ENCODE measurements at places on chromosomes 16 and 17. TPM values are rescaled to one million over a fixed set of nuclear protein-coding genes. Genes with fewer than 3 reads are reported as not detected.

Gene LLGL1
- 26.0 TPM for total RNA-seq

GRCh38 chr17:2222301-2222700, 81.3 kb downstream of the SMG6 start:
- DNase-seq = no peak

Gene DOC2B
- total RNA-seq = 5.0 TPM

- no peak for DNase-seq
Measured at GRCh38 chr17:34692920-34693319, 113.5 kb downstream of the TMEM132E start.

- DNase-seq = peak; percentile 48
Measured at GRCh38 chr17:27384726-27385125, 71.5 kb upstream of the KSR1 start.

DNA sequence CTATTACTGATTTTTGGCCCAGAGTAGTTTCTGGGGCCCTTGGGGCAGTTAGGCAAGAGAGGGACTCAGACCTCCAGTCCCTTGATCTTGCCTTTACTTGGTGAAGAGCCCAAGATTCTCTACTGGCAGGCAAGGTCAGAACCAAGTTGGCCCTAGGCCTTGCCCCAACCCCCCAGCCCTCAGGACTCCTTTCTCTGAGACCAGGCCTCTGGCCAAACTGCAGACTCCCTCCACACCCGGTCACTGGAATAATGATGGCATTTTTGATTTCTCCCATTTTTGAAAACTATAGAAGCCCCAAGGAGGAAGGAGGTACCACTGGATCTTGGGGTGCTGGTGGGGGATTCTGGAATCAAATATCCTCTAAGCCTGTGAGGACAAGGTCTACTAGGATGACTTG, 18.0 kb upstream of the HOXB9 start:
- DNase-seq = no peak

GRCh38 chr17:19769946-19770652, 22.0 kb upstream of the ALDH3A1 start:
- no peak for DNase-seq

DNA sequence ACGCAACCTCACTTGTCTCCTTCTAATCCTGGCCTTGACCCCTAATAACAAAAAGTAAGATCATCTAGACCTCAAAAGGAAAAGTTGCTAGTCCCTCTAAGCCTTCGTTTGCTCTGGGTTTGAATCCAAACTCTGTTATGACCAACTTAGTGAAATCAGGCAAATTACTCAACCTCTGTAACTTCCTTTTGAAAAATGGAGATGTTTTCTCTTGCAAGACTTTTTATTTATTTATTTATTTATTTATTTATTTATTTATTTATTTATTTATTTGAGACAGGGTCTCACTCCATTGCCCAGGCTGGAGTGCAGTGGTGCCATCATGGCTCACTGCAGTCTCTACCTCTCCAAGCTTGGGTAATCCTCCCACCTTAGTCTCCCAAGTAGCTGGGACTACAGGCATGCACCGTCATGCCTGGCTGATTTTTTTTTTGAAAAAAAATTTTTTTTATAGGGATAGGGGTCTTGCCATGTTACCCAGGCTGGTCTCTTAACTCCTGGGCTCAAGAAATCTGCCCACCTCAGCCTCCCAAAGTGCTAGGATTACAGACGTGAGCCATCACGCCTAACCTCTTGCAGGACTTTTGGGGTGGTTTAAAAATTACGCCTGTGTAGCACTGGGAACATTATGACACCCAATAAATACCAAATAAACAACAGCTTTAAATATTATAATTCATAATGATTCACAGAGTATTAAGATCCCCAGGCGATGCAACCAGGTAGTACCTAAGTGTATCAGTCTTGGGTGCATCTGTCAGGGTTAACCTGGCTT, 63.4 kb downstream of the PITPNC1 start:
- no peak for DNase-seq

DNA sequence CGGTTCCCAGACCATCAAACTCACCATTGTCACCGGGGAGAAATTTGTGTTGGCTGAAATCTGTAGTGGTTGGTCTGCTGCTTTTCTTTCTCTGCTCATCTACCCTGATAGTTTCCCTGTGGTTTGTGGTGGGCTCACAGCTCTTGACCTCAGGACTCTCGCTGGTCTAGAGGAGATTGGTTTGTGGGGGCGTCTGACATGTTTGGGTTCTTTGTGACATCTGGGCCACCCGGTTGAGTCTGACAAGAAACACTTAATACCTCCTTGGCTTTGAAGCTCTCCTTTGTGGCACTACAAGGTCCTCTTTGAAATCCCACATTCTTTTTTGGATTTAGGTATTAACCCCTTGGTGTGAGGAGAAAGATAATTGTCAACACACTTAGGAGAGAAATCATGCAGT, 662.0 kb downstream of the WWOX start:
- DNase-seq = no peak

Gene GNAO1
- 3.9 TPM for total RNA-seq

GRCh38 chr16:2664574-2664982, 17.7 kb upstream of the KCTD5 start:
- peak; percentile 24 for DNase-seq

GRCh38 chr17:61354895-61355874, 44.5 kb upstream of the TBX2 start:
- DNase-seq = no peak

Gene CCL4L2
- 3.7 TPM for total RNA-seq

DNA sequence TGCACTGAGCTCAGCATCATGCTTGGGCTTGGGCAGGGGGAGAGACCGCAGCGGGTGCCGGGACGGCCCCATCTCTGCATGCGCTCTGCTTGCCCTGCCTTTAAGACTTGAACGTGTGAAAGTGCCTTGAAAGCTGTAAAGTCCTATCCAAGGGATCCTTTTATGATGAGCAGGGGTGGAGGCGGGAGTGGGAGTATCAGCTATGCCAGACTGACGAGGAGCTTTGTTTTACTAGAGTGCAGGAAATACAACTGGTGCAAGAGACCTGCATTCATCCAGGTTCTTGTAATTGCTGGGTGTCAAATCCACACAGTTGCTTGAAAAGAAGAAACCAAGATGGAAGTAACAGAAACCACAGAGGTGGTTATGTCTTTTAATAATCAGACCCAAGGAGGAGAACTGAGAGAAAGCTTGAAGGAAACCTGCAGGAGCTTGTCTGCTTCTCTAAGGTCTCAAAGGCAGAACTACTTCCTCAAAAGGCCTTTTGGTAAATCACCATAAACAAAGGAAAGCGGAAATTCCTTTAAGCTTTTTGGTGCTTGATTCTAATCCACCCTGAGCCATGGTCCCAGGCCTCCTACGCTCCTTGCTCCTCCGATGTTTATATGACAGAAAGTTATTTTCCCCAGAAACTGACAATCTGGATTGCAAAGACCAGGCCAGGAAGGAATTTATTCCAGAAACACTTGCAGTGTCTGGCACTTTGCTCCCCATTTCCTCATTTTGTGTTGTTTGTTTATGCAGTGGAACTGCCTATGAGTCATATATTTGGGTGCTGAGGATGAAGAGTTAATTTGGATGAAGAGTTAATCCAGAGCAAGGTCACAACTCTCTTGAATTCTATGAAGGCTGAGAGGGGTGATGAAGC, 51.3 kb upstream of the FBXO47 start:
- peak; percentile 18 for DNase-seq

GRCh38 chr16:72910381-72910780, 137.5 kb downstream of the ZFHX3 start:
- DNase-seq = no peak

DNA sequence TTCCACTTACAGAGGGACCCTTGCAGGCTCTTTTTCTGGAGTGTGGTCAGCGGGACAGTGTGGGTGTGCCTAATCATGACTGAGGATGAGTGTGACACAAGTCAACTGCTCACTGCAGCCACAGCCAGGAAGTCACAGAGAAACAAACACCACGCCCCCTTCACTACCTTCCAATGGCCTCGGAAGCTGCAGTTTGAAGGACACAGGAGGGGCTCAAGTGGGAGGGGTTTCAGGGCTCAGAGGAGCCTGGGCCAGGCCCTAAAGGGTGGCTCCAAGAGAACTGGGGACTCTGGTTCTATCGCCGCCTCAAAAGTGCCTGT, 116.2 kb upstream of the SDK2 start:
- DNase-seq = no peak

DNA sequence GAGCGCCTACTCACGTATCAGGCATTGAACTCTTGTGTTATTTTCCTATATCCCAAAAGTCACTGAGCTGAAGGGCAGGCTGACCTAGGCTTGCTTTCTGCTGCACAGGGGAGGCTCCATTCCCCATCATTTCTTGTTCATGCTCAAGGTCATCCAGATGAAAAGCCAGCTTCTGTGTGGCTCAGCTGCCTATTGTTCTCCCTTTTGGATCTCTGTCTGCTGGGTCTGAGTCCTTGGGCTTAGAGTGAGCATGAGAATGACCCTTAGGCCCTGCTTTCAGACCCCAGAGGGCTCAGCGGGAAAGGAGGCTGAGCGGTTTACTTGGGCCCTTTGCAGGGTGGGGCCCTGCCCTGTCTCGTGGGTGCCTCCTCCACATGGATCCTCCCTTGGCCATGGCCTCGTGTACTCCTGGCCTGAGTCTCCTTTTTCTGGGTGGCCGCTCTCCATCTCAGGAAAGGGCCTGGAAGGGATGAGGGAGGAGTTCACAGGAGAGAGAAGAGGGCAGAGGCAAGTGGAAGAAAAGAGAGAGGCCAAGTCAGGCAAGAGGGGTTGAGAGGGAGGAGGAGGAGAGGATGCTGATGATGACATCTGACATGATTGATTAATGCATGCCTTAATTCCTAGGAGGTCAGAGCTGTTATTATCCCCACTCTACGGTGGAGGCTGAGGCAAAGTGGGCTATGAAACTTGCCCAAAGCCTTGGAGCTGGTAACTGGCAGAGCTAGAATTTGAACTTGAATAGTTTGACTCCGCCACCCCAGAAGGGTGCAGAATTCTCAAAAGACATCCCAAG, 19.8 kb upstream of the MAP3K14 start:
- no peak for DNase-seq

- no peak for DNase-seq
Measured at GRCh38 chr17:73879987-73880386, 235.7 kb upstream of the SDK2 start.

Gene CBFA2T3
- 3.6 TPM for total RNA-seq

Gene SLC16A6
- 2.7 TPM for total RNA-seq

GRCh38 chr17:70378076-70378475, 208.7 kb downstream of the KCNJ2 start:
- peak; percentile 9 for DNase-seq

DNA sequence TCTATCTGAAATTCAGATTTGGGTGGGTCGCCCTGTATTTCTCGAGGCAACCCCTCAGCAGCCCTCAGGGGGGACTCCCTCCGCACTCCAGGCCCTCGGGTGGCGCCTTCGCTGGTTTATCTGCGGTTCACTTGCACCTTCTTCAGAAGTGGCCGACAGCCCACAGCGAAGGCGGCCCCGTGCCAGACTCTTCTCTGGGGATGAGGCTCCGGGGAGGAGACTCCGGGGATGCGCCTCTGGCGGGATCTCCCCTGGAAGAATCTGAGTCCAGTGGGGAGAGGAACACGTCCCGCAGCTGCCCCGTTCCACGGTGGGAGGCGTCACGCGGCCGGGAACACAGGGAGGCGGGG, 63.9 kb upstream of the DNAJA2 start:
- DNase-seq = no peak

DNA sequence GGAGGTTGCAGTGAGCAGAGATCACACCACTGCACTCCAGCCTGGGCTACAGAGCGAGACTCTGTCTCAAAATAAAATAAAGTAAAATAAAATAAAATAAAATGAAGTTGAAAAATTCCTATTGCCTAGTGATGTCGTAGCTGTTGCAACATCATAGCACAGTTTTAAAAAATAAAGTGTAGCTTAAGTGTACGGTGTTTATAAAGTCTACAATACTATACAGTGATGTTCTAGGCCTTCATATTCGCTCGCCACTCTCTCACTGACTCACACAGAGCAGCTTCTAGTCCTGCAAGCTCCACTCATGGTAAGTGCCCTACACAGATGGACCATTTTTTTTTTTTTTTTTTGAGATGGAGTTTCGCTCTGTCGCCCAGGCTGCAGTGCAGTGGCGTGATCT, 43.5 kb upstream of the MNT start:
- DNase-seq = no peak

DNA sequence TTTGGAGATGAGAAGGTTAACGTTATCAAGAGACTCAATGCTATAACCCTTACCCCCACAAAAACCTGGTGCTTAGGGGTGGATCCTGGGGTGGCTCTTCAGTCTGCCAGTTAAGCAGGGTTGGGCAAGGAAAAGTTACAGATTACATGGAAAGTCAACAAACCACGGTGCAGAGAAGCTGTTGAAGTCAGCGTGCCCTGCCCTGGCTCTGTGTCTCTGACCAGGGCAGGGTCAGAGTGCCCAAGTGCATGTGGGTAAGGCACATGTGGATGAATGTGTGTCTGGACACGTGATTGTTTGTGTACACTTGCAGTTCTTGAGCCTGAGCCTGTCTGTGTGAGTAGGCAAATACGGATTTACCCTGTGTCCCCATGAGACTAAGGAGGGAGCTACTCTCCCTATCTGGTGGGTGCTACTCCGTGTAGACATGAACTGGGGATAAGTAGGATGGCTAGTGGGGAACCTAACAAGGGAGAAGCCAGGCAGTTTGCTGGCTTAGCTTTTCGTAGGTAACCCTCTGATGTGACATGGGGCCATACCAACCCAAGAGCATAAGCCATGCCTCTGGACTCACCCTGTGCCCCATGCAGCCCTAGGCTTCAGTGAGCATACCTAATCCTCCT, 5.5 kb downstream of the IGFBP4 start:
- no peak for DNase-seq

Gene KRTAP16-1
- not detected for total RNA-seq

DNA sequence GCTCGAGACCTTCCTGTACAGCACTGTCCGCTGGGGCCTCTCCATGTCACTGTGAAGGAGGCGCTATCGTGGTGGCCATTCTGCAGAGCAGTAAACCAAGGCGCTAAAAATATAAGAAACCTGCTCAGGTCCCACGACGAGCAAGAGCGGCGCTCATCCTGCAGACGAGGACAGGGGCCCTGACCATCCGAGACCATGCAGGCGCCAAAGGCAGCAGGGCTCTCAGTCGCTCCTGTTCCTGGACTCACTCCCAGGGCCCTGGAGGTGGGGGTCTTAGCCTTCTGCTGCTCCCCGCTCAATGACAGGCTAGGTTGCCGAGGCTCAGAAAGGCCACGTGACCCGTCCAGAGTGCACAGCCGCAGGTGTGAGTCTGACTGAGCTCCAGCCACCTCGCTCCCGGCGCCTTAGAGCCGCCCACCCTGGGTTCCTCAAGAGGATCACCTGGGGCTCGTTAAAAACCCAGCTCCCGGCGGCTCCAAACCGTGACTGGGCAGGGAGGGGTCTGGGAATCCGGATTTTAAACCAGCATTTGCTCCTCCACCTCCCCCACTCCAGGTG, 509 bp upstream of the ATP2C2 start:
- DNase-seq = no peak

Gene KCNH4
- total RNA-seq = not detected

DNA sequence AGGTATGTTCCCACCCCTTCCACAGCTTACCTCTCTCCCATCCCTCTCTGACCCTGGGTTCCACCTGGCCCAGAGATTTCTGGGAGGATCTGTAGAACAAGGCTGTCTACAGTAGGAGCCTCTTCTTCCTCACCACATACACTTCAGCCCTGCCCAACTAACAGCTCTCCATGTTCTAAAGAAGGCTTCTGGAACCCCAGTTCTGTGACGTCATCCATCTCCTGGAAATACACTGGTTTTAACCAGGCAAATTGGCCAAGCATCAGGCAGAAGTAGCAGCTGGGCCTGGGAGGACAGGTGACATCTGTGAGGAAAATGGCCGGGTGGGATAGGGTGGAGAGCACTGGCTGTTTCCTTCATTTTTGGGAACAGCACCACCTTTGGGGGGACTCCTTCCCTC, at the start of gene LYZL6:
Gene LYZL6, minus strand, starts transcription at position 177 of the 400 bp plus-strand sequence. CDS start 4,357 bp downstream, outside the sequence.
- no peak for DNase-seq
